ENCODE measurements at places on chromosomes 12 and 14. TPM values are rescaled to one million over a fixed set of nuclear protein-coding genes. Genes with fewer than 3 reads are reported as not detected.

GRCh38 chr14:60643463-60644314 is 5.6 kb downstream of the SIX1 start:
- peak; percentile 76 for DNase-seq

PZP gene
- polyA plus RNA-seq = 0.75 TPM

GRCh38 chr14:30204431-30204980 is 276.9 kb upstream of the PRKD1 start:
- no peak for DNase-seq

GRCh38 chr14:69755296-69755695 is 11.6 kb upstream of the SRSF5 start:
- no peak for DNase-seq

DNA sequence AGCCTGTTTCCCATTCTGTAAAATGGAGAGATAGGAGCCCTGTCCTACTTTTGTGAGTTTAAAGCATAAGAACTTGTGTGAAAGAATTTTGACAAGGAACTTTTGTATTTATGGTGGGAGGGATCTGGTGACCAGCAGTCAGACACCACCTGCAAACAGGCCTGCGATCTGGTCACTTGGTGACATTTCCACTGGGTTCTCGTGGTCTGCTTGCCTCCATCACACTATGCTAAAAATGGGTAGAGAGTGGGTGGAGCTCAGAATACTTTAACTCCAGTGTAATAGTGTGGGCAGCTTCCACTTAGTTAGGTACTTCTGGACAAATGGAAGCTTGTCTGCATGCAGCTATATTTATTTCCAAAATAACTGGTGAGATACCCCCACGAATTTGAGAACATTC is 26.5 kb upstream of the PLXNC1 start:
- DNase-seq = no peak

GRCh38 chr12:25800101-25800500 is 158.4 kb upstream of the RASSF8 start:
- DNase-seq = no peak

GRCh38 chr14:82911930-82912329 is 1378.3 kb upstream of the SEL1L start:
- DNase-seq = peak; percentile 8

- no peak for DNase-seq
Observed at GRCh38 chr14:94066089-94066676, 14.8 kb downstream of the DDX24 start.

All from muscle of leg (tissue), 16 donors.